ENCODE measurements at places on chromosomes 12 and 14.

- DNase-seq = no peak
These were observed 24.0 kb downstream of the PLEKHH1 start for GRCh38 chr14:67557118-67557517.

DNA sequence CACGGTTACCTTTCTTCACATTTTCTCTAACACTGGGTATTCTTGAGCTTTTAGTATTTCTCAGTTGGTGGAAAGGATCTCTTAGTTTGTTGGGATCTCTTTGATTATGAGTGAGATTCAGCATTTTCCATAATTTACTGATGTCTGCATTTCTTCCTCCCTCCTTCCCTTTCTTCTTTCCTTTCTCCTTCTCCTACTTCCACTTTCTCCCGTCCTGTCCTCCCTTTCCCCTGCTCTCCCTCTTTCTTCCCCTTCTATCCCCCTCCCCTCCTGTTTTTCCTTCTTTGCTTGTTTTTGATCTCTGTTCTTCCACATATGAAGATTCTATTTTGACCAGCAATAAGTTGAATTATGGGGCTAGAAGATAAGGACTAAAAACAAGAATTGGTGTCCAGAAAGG lies 66.9 kb downstream of the FUT8 start:
- DNase-seq = no peak

GRCh38 chr12:108106599-108106998 lies 22.5 kb upstream of the WSCD2 start:
- no peak for DNase-seq

DNA sequence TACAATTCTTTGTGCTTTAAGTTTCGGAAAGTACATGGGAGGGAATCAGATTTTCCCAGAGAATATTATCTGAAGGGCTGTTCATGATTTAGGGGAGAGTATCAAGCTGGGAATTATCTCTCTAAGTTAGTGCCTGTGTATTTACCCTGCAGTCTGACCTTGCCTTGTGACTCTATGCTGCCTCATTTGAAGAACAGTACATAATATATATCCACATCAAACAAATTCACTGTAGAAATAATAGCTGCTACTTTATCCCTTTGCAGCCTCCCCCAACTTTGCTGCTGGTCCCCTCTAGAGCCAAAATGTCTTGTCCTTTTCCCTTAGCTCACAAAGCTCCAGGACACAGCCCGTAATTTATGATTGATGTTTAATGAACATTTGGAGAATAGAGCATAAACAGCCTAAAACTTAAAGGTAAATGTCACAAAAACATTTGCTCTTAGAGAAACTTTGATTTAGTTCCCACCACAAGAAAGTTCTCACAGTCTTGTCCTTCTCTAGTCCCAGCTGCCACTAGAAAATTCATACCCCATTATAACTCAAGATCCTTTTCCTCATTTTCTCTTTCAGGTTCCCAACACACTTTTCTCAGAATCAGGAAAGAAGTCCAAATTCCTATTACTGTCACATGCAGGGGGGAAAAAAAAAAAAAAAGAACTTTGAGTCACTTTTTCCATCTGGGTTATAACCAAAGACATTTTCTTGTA lies 1009.6 kb downstream of the FLRT2 start:
- DNase-seq = no peak

GRCh38 chr12:103282124-103282523 lies 213.6 kb downstream of the C12orf42 start:
- no peak for DNase-seq

DNA sequence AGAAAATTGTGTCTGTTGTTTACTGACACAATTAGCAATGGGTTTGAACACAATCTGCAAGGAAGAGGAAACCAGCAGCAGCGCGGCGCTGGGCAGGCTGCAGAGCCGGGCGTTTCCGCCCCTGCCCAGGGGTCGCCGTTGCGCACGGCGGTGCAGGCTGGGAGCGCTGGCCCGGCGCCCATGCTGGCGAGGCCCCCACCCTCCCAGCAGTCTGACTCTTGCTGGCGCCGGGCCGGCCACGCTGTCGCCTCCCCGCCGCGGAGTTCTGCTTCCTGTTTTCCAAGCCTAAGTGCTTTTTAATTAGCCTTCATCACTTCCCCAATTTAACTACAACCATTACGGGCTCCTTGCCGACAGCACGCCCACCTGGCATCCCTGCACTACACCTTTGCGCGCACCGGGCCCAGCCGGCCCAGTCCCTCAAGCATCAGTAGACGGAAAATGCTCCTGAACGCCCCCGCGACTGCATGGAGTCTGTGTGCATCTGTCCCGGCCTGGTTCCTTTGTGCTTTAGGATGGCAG lies 212.1 kb downstream of the GXYLT1 start:
- peak; percentile 85 for DNase-seq

DNA sequence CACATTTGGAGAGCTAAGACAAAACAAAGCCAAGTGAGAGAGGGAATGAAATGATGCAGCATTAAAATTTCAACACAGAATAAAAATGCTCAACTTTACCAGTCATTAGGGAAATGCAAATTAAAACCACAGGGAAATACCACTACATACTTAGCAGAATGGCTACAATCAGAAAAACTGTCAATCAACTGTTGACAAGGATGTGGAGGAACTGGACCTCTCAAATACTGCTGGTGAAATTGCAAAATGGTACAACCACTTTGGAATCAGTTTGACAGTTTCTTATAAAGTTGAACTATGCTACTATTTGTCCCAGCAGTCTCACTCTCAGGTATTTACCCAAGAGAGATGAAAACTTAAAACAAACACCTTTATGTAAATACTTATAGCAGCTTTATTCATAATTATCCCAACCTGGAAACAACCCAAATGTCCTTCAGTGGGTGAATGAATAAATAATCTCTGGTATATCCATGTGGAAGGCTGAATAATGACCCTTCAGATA lies 43.8 kb upstream of the KTN1 start:
- no peak for DNase-seq

DNA sequence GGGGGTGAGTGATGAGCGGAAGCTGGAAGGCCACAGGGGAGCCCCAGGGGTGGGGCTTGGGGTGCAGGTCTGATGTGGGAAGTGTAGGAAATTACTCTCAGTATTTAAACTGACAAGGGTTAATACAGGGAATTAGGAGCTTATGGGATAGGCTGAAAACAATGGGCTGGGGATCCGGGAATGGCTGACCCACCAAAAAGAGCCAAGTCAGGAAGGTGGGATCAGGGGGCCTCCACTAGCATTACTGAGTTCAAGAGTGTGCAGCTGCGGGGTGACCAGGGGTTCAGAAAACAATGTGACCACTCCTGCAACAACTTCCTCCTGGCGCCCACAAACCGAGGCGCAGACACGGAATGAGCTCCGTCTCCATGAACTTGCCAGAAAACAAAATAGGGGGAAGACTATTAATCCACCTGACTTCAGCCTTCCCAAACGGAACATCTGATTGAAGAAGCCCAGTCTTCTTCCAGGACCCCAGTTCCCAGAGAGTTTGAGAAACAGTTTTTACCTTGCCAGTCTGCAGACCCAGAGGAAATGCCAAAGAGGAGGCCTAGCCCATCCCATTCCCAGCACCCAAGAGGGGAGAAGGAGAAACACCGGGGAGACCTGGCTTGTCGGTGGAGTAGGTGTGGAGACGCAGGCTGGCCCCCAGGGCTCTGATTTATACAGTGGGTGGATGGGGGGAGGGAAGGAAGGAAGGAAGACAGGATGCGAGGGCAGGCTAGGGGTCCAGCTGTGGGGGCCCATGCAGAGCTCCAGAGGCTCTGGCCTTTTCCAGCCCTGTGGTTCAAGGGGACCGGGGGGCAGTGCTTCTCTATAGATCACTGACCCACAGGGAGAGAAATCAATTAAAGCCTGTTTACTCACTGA lies 16.5 kb upstream of the YY1 start:
- DNase-seq = no peak

DNA sequence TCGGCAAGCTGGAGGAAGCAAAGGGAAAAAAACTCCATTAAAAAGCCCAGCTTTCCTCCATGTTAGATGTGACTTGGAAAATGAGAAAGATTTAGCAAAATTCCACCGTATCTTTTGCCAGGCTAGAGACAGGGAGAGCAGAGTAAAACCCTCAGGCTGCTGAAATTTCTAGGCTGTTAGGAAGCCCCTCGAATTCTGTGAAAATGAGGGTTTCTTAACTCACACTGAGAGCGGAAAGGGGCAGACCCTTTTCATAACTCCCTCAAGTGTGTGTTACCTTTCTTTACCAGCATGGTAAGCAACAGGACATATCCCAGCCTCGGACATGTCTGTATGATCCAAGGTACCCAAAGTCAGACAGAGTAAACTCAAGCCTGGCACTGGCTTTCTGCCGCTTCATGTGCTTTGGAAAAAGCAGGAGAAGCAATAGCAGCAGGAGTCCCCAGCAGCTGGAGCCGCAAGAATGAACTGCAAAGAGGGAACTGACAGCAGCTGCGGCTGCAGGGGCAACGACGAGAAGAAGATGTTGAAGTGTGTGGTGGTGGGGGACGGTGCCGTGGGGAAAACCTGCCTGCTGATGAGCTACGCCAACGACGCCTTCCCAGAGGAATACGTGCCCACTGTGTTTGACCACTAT lies at the start of gene RHOJ:
Gene RHOJ, plus strand, starts transcription at position 37 of the 637 bp plus-strand sequence. Its CDS starts 427 bp downstream, at position 464.
- DNase-seq = peak; percentile 55

GRCh38 chr12:7072554-7072953 lies 12.0 kb downstream of the C1S start:
- no peak for DNase-seq

DNA sequence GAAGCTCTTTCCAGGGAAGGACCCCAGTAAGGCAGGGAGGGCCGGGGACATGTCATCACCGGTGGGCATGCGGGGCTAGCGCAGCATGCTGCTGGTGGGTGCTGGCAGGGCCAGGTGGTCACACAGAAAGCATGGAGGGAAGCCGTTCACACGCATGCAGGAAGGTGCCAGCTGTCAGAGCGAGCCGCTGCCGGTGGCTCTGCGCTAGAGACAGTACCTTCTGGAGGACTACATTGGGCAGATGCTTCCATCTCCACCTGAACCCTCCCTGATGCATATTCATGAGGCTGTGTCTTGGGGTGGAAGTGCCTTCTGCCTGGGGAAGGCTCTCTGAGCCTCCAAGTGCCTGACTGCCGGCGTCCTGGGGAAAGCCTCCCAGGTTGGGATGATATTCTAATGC lies 203.8 kb downstream of the CALM1 start:
- DNase-seq = no peak

DNA sequence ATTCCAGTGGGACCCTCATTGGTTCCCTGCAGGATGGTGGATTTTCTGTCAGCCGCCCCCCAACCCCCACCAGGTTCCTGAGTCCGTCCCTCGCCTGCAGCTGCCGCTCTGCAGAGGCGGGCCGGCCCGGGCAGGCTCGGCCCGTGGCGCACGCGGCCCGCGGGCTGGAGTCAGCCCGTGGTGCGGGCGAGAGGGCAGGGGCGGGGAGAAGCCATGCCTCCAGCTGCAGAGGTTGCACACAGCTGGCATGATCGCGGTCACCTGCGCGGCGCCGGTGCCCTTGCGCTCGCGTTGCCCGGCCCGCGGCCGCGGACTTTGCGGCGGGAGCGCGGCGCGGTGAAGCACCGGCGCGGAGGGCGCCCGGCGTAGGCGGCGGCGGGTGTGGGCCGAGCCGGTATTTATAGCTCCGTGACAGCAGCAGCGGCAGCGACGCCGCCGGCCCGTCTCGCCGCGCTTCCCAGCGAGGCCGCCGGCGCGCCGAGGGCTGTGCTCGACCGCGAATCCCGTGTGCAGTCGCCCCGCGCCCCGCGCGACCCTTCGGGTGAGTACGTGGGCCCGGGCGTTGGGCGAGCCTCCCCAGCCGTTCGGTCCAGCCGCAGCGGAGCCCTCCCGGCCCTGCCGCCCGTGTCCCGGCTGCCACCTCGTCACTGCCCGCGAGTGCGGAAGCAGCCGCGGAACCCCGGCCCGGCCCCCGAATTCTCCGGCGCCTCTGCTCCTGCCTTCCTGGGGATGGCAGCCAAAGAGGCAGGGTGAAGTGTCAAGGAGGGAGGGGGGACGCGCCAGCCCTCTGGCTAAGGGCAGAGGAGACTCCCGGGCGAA lies at the start of gene TMEM117:
Gene TMEM117, plus strand, starts transcription at position 426 of the 819 bp plus-strand sequence.
- DNase-seq = peak; percentile 60

DNA sequence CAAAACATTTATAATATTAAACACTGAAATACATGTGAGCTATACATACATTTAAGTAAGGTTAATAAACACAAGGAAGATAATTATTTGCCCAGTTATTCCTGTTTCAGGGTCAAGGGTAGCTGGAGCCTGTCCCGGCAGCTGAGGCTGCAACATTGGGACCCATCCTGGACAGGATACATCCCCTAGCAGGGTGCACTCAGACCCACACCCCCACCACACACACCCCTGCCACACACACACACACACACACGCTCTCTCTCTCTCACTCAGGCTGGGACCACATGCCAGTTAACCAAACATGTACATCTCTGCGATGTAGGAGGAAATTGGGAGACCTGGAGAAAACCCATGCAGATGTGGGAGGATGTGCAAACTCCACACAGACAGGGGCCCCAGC lies 112.6 kb upstream of the TMCC3 start:
- no peak for DNase-seq

GRCh38 chr12:4068981-4069669 lies 195.9 kb upstream of the PARP11 start:
- no peak for DNase-seq

GRCh38 chr14:102785595-102785963 lies 8.3 kb downstream of the TRAF3 start:
- DNase-seq = no peak

DNA sequence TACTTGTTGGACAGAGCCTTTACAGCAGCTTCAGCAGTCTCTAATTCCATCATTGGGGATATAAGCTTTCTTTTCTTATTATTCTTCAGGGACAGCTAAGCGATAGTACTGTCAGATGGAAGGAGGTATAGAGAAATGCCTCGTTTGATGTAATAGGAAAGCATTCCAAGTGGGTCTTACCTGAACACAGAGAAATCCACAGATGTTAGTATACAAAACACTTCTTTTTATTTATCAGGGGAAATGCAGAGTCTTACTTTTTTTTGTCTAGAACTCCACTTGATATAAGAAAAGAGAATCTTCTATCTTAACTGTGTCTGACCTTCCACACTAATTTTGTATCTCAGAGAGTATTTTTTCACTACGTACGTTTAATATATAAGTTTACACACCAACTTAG lies 1.9 kb downstream of the SYT1 start:
- DNase-seq = no peak

GRCh38 chr14:64709126-64709525 lies 4.9 kb downstream of the PLEKHG3 start:
- no peak for DNase-seq

DNA sequence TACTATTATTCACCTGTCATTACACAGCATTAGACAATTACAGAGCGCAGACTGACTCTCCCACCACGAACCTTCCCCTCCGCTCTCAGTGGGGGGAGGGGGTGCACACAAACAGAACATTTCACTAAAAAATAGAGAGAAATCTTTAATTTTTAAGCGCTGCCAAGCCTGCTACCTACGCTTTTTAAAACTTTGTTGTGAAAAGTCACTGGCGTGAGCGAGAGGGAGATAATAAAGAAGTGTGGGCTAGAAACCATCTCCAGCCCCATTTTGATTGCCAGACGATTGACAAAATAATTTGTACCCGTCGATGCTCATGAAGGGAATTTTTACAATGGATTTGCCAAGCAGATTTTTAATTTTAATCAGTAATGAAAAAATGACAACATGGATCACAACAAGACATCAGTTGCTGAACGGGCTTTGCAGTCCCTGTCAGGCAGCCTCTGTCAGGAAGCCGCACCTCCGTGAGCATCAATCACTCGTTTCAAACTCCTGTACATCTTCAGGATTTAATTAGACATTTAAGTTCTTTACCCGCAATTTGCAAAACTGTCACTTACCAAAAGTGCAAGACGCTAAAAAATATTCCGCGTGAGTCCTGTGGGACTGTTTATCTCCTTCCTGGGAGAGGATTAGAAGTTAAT lies 209.1 kb downstream of the BCL11B start:
- DNase-seq = no peak

- DNase-seq = no peak
These were observed 10.6 kb downstream of the EML1 start for GRCh38 chr14:99803803-99804202.

Data from ovary (tissue), 10 donors.